ENCODE measurements at places on chromosomes 16 and 17.
A peak's percentile ranks its signal among the peaks of the same experiment; 100 is the strongest.

DNA sequence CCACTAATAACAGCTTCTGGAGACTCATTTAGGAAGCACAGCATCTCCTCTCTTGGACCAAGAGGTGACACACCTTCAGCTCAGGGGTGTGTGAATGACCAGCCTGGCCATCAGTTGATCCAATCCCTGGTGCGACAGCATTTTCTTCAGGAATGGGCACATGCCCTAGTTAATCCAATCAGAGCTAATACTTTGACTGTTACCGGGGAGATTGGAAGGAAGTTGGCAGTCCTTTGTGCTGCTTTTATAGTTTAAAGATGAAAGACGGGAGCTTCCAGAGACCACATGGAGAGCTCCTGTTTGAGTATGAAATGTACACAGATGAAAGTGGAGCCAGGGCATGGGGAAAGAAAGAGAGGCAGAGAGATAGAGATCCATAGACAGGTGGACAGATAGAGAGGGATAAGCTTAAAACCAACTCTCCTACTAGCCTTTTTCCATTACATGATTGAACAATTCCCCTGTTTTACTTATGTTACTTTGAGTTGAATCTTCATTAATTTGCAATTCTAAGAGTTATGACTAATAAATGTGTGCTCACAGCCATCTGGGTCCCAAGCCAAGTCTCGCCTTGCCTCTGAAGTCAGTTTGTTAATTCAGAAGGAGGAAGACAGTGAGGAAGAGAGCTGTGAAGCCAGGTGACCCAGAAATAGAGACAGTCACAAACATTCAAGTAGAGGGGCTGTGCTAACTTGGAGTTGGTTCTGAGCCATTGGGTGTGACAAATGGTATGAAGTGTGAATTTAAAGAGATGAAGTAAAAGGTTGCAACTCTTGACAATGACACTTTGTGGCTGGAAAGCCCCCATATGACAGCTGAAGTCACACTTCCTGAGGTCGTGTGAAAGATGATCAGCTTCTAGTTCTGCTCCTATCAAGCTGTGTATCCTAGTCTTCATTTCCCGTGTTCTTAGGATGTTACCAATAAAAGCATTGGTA is 120.0 kb upstream of the GOT2 start:
- no peak for DNase-seq

GRCh38 chr17:10648956-10649355 is 8.2 kb downstream of the MYH3 start:
- peak; percentile 29 for DNase-seq

DNA sequence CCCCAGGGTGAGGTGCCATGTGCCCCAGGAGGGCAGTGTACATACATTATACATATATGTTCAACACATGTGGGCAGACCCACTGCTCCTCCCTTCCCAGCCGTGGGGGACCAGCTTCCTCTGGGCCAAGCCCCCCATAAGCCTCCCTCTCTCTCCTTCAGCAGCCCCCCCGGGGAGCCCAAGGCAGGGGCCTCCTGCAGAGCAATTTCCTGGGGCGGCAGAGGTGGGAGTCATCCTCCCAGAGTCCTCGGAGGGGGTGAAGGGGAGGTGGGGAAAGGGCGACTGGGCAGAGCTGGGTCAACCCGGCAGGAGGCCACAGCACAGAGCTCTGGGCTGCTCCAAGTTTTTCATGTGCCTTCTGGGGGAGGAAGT is 235.1 kb downstream of the ZNF423 start:
- DNase-seq, result no peak

- peak; percentile 79 for DNase-seq
These were observed 31.7 kb downstream of the CRISPLD2 start for GRCh38 chr16:84851192-84852127.

DNA sequence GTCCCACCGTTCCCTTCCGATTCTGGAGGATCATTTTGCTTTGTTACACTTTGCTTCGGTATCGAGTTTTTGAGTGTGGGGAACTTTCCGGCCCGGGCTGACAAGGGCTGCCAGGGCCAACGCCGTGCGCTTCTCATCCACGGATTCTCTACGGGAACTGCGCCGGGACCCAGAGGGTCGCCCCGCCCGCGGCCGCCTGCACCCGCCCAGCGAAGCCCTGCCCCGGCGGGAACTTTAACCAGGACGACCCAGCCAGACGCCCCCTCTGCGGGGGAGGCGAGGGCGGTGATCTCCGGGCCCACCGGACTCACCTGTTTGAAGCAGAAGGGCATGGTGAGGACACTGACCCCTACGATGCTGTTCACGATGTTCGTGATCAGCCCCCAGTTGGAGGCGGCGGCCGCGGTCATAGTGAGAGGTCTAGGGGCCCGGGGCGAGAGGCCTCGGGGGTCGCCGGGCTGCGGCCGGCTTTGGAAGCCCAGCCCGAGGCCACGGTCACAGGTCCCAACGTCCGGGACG is 536 bp downstream of the SLC38A10 start:
- DNase-seq, result no peak

DNA sequence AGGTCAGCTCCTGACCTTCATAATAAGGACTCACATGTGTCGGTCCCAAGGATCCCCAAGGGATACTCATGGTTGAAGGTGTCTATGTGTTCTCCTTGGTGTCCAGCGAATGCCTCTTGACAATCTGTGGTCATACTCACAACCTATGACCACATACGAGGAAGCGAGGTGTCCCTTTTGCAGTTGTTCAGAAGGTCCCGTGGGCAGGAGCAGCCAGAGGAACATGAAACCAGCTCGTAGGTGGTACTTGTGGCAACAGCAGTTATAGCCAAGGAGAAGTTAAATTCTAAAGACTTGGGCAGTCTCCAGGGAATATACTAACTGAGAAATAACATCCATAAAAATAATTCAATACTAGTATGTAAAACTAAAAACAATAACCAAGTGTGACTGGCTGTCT is 685.3 kb downstream of the WWOX start:
- no peak for DNase-seq

DNA sequence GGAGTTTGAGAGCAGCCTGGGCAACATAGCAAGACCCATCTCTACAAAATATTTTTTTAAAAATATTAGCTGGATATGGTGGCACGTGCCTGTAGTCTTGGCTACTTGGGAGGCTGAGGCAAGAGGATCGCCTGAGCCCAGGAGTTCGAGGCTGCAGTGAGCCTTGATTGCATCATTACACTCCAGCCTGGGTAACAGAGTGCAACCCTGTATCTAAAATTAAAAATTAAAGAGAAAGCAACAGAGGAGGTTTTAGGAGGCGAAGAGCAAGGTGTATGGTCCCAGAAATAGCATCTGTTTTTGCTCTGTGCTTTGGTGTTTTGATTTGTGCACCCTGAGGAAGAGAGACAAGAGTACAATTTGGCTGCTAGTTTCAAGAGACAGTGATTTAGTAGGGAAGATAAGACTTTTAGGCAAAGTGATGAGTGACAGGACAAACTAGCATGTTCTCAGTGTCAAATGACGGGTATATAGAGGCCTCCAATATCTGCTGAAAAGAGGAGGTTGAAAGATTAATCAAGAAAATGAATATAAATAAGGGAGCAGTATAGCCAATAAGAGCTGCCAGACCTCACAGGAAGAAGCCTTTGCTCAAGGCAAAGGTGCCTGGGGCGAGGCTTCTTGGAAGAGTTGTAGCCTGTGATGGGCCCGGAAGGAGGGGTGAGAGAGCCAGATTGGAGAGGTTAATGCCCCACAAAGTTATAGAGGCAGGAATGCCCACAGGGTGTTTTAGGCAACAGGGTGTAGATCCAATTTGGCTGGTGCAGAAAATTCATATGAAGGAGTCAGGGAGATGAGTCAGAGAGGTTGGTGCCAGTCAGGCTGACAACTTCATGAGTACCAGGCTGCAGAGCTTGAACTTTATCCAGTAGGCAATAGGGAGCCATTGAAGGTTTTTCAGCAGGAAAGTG is 11.4 kb downstream of the HLF start:
- no peak for DNase-seq

- DNase-seq, result no peak
These were observed 17.3 kb downstream of the CARD14 start for GRCh38 chr17:80187090-80187489.

DNA sequence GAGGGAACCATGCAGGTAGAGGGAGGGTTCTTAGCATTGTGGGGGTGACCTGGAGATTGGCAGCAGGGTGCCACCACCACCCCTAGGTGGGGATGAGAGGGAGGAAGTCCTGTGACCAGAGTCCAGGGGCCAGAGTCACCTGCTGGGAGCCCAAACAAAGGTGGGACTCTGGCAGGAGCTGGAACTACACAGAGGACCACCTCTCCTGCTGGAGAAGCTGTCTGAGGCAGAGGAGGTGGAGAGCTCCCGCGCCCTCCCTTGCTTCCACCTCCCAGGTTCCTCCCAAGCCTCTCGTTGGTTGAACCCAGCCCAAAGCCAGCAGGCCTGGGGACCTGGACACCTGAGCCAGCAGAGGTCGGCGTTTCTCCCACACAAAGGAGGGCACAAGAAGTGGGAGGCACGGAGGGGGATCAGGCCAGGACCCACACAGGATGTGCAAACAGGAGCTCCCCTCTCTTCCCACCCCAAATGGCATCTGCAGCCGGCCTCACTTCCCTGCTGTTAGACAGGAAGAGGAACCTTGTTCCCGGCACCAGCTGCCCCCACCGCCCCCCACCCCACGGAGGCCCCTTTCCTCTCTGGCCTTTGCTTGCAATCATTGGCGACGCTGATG is 154.6 kb downstream of the SEC14L1 start:
- DNase-seq, result no peak

GRCh38 chr17:61635913-61636432 is 45.0 kb upstream of the NACA2 start:
- no peak for DNase-seq

GRCh38 chr17:28524476-28525424 is 18.6 kb downstream of the FOXN1 start:
- peak; percentile 38 for DNase-seq

DNA sequence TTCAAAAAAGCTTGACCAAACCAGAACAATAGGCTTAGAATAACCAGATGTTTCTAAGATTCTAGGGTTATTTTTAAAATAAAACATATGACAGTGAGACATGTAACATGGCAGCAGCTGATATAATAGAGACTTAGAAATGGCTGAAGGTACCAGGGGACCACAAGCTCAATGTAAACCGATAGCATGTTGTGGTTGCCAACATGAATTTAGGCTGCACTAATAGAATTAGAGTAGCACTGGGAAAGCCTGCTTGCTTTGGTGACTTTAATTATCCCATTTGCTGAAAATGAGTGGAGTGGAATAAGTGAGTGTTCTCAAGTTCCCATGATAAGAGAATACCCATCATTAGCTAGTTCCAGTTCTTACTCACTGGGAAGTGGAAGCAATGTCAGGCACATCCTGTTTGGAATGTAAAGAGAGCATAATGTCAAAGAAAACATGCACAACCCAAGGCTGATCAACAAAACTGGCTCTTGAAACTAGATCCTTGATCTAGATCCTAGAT is 621.2 kb upstream of the CDH5 start:
- no peak for DNase-seq

DNA sequence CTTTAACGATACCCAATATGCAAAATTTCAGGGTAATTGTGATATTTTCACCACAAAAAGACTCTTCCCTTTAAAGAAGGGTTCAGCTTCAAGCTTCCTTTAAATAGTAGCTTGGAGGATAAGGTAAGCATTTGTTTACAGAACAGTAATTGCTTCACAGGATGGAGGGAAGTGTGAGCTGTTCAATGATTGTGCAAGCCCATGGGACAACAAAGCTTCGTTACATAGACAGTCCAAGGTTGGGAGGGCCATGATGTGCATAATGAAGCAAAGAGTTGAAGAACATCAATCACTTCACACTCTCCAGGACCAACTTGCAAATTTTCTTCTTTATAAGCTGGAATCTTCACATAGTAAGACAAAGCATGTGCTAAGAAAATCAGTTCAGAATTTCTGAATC is 145.0 kb upstream of the ASIC2 start:
- no peak for DNase-seq

GRCh38 chr16:68487203-68487514 is 38.9 kb upstream of the SMPD3 start:
- DNase-seq, result no peak

GRCh38 chr16:27640277-27640600 is 90.3 kb downstream of the KATNIP start:
- DNase-seq, result no peak

DNA sequence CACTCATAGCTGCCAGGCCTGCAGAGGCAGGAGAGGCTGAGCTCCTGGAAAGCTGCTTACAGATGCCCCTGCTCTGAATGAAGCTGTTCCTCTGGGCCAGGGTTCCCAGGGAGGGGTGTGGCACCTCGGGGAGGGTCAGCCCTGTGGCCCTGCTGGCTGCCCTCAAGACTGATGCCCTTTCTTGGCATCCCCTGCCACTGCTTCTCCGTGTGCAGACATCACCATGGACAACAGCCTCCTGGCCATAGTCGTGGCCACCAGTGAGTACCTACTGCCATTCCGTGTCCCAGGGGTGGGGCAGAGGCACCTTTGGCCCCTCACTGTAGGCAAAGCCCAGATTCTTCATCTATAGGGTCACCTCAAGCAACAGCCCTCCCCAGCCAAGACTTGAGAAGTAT is 8.9 kb downstream of the MRPL27 start:
- DNase-seq, result no peak

GRCh38 chr17:28029044-28029443 is 13.4 kb upstream of the NLK start:
- no peak for DNase-seq

GRCh38 chr17:562174-562573 is 152.5 kb downstream of the VPS53 start:
- DNase-seq, result no peak

DNA sequence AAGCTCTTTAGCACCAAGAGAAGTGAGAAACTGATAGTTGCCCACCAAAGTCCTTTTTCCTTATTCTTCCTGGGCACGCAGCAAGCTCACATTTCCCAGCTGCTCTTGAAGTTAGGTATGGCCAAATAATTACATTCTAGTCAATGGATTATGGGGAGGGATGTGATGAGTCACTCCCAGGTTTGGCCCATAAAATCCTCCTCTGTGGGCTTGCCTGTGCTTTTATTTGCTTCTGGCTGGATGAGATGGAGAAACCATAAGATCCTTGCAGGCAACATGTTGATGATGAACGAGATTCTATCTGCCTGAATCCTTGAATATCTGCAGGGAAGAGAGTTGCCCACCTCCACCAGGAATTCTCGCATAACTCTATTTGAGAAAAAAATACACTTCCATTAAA is 568.3 kb upstream of the SALL1 start:
- no peak for DNase-seq

DNA sequence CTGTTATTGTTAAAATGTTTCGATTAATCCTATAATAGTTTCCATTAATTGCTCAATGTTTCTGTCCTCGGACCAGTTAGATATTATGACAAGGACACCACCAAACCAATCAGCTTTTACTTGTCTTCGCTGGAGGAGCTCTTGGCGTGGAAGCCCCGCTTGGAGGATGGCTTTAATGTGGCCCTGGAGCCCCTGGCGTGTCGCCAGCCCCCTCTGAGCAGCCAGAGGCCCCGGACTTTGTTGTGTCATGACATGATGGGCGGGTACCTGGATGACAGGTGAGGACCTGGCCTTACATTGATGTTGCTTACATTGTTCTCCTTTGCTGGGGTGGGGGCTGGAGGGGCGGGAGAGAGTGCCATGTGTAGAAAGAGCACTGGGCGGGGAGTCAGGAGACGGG is 3.0 kb downstream of the ENGASE start:
- no peak for DNase-seq

- no peak for DNase-seq
These were observed 111.4 kb downstream of the UTP18 start for GRCh38 chr17:51371732-51372151.

All from AG04449 (cell line).